Natural killer cell (primary cell): ENCODE measurements at places on chromosomes 5 and 9. TPM values are rescaled to one million over a fixed set of nuclear protein-coding genes. Genes with fewer than 3 reads are reported as not detected.

DNA sequence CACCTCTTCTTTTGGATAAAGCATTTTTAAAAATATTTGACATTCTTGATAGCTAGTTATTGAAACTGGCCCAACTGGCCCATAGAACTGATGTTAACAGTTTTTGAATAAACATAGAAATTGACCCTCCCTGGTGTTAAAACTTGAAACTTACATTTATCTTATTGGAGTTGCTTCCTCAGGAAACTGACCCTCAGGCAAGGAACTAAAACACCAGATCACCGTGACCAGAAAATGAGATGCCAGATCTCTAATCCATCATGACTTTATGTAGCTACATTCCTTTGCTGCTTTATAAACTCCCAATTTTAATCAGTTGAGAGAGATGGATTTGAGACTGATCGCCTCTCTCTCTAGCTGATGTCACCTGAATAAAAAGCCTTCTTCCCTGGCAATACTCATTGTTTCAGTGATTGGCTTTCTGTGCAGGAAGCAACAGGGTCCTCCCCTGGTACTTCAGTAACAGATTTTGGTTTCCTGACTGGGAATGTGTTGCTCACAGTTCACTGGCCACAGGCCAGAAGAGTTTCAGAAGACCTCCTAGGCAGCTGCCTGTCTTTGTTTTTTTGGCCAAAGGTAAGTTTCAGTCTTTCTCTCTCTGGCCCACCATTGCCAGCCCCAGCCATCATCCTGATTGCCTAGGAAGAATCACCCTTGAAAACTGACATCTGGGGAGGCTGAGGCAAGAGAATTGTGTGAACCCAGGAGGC lies 212.4 kb downstream of the DTWD2 start:
- no peak overlapping the region for H3K27ac ChIP-seq
- H3K4me3 ChIP-seq: no peak overlapping the region
- DNase-seq: no peak
- no peaks in the 10 kb centered on the region for H3K36me3 ChIP-seq
- H3K4me1 ChIP-seq: no peaks in the 10 kb centered on the region

RASGEF1C gene
- total RNA-seq: not detected

- H3K4me3 ChIP-seq: no peak overlapping the region
- no peaks in the 10 kb centered on the region for H3K36me3 ChIP-seq
- DNase-seq: no peak
- no peak overlapping the region for H3K27ac ChIP-seq
These were observed 263.7 kb downstream of the CEMIP2 start for GRCh38 chr9:71504636-71505035.

- no peaks in the 10 kb centered on the region for H3K4me1 ChIP-seq
- H3K36me3 ChIP-seq: no peaks in the 10 kb centered on the region
- H3K27ac ChIP-seq: no peak overlapping the region
- H3K27me3 ChIP-seq: no peaks in the 10 kb centered on the region
These were observed 334.0 kb upstream of the PTPRD start for GRCh38 chr9:10946676-10947410.

DNA sequence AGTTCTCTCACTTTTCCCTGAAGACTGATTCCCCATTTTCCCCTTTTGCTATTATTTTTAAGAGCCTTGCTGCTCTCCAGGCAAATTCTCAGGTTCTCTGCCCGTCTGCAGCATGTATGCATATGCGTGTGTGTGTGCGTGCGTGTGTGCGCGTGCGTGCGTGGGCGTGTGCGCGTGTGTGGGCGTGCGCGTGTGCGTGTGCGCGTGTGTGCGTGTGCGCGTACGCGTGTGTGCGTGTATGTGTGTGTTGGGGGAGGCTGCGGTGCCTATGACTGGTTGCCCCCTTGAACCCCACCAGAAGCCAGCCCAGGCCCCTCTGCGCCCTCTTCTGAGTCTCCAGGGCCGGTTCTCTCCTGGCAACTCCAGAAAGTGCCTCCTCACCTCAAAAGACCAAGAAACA lies 987 bp upstream of the FOXI1 start:
- H3K4me1 ChIP-seq: no peaks in the 10 kb centered on the region
- no peak overlapping the region for H3K27ac ChIP-seq
- H3K36me3 ChIP-seq: no peaks in the 10 kb centered on the region
- no peak for DNase-seq

PCDHGA2 gene
- total RNA-seq: not detected

DNA sequence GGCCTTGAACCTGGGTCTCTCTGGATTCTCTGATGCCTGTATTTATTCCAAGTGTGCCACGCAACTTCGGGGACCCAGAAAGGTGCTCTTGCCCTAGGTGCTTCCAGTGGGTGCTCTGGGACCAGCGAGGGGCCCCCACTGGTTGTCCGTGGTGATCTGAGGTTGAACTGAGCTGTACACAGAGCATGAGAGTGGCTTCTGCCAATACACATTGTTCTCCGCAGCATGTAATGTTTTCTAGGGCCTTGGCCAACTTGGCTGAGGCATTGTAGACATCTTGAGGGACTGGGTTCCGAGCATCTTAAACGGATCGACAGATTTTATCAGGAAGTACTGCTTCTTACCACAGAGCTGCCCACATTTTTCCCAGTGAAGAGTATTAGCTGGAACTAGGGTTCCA lies 117.9 kb downstream of the MTX3 start:
- H3K4me1 ChIP-seq: no peaks in the 10 kb centered on the region
- no peaks in the 10 kb centered on the region for H3K27me3 ChIP-seq
- H3K27ac ChIP-seq: no peak overlapping the region
- DNase-seq: no peak
- no peaks in the 10 kb centered on the region for H3K36me3 ChIP-seq

GRCh38 chr5:128343168-128343567 lies 194.9 kb downstream of the FBN2 start:
- H3K27ac ChIP-seq: no peak overlapping the region
- H3K36me3 ChIP-seq: no peaks in the 10 kb centered on the region
- H3K4me3 ChIP-seq: no peak overlapping the region
- no peak for DNase-seq
- no peaks in the 10 kb centered on the region for H3K27me3 ChIP-seq

DNA sequence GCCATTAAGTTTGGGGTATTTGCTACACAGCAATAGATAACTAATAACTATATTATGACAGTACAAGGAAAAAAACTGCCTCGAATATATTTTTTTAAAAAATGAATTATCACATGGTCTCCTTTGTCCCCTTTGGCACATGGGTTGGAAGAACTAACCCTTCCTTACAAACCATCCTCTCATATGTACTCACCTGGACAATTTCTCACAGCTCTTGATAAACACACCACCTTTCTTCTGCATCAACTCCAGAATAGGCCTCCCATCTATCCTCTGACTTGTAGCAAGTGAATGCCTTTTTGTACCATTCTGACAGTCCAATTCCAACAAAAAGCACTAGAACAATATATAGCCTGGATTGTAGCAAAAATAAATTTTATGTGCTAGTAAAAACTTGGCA lies 78.7 kb upstream of the LARP1 start:
- no peaks in the 10 kb centered on the region for H3K36me3 ChIP-seq
- no peak for DNase-seq
- no peaks in the 10 kb centered on the region for H3K27me3 ChIP-seq
- H3K4me3 ChIP-seq: no peak overlapping the region

GRCh38 chr5:169742771-169743296 lies 105.8 kb downstream of the DOCK2 start:
- no peak overlapping the region for H3K27ac ChIP-seq
- H3K4me3 ChIP-seq: no peak overlapping the region
- H3K27me3 ChIP-seq: no peaks in the 10 kb centered on the region
- H3K4me1 ChIP-seq: no peaks in the 10 kb centered on the region
- H3K36me3 ChIP-seq: peaks cover 74% of the 10 kb centered on the region

FOXI1 gene
- total RNA-seq: not detected

GRCh38 chr9:83721509-83721908 lies 13.8 kb upstream of the UBQLN1 start:
- H3K36me3 ChIP-seq: no peaks in the 10 kb centered on the region
- H3K27ac ChIP-seq: no peak overlapping the region
- no peak overlapping the region for H3K4me3 ChIP-seq
- no peaks in the 10 kb centered on the region for H3K4me1 ChIP-seq
- peaks cover 3% of the 10 kb centered on the region for H3K27me3 ChIP-seq

ZDHHC11 gene
- total RNA-seq: 7.0 TPM

- no peak for DNase-seq
- H3K4me1 ChIP-seq: no peaks in the 10 kb centered on the region
- no peak overlapping the region for H3K27ac ChIP-seq
These were observed 98.0 kb downstream of the ENC1 start for GRCh38 chr5:74542482-74542881.

DNA sequence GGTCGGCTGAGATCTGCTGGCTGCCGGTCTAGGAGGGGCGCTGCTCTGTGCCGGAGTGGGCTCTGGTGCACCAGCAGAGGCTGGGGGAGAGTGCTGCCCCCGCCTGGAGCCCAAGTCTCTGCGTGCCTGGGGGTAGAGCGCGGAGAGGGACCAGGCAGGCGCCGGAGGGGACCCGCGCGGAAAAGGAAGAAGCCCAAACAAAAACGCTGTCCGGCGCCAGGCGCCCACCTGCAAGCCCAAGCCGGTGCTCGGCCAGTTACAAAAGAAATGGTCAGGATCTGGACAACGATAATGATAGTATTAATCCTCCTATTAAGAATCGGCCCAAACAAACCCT lies 571 bp upstream of the S1PR3 start:
- H3K27me3 ChIP-seq: peaks cover 2% of the 10 kb centered on the region
- no peak overlapping the region for H3K27ac ChIP-seq
- no peaks in the 10 kb centered on the region for H3K4me1 ChIP-seq
- no peaks in the 10 kb centered on the region for H3K36me3 ChIP-seq
- DNase-seq: no peak

GRCh38 chr9:125161284-125161918 lies 18.1 kb upstream of the SCAI start:
- H3K4me3 ChIP-seq: no peak overlapping the region
- no peaks in the 10 kb centered on the region for H3K27me3 ChIP-seq
- DNase-seq: no peak
- no peak overlapping the region for H3K27ac ChIP-seq

DNA sequence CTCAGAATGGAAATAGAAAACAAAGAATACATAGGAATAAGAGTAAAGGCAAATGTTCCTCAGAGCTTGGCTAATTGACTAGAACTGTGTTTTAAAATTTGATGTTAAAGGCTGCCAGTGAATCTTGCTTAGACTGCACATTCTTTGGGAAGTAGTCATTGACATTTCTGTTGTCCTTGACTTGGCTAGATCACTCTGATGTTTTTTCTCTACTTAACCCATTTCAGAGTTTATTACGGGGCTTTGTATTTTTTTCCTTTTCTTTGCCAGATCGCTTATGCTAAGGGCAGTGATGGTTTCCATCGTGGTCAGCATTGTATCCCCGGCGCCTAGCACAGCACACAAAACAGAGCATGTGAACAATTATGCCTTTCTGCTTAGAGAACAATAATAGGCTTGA lies 1126.7 kb upstream of the CDH9 start:
- H3K36me3 ChIP-seq: no peaks in the 10 kb centered on the region
- no peak overlapping the region for H3K27ac ChIP-seq
- H3K27me3 ChIP-seq: no peaks in the 10 kb centered on the region

DNA sequence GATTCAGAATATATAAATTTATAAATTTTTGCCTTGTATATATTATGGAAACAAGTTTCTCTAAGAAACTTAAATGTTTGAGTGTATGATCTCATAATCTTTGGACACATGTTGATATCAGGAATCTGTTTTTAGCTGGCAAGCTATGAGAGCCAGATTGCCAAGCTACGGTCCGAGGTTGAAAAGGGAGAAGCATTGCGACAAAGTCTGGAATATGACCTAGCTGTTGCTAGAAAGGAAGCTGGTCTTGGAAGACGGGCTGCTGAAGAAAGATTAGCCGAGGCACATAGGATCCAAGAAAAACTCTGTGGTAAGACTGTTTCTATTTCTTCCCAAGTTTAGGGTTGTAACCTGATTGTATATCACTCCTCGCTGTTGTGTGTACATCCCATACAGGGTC lies 25.9 kb downstream of the CCDC171 start:
- H3K36me3 ChIP-seq: no peaks in the 10 kb centered on the region
- no peak overlapping the region for H3K4me3 ChIP-seq
- no peaks in the 10 kb centered on the region for H3K4me1 ChIP-seq
- H3K27me3 ChIP-seq: no peaks in the 10 kb centered on the region

DNA sequence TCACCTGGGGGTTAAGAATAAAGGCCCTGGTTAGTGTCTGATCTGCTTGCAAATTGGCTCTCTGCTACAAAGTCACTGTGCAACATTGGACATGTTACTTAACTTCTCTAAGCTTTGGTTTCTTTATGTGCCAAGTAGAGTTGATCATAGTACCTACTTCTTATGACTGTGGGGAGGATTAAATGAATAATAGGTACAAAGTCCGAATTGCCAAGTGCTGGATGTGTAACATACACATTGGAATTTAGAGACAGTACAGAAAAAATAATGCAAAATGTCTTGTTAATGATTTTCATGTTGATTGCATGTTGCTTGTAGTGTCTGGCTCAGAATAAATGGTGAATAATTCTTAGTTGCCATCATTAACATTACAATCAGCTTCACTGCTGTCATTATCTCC lies 2.2 kb downstream of the DOCK8 start:
- no peak for DNase-seq
- H3K27ac ChIP-seq: no peak overlapping the region
- no peak overlapping the region for H3K4me3 ChIP-seq
- no peaks in the 10 kb centered on the region for H3K27me3 ChIP-seq
- H3K4me1 ChIP-seq: peaks cover 31% of the 10 kb centered on the region

DNA sequence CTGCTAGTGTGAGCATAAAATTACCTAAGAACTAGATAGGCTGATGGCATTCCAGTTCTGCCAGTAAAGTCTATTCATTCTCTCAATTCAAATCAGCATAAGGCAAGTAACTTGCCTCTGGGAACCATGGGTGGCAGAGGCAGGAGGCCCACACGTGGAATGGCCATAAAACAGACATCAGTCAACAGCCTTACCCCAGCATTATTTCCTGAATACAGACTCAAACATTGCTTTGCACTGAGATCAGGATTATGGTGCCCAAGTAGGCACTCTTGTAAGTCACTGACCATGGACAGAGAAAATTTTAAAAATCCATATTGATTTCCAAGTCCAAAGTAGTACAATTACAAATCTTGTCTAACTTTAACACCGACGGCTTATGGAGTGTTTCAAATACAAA lies 157.7 kb downstream of the NR2F1-AS1 start:
- no peaks in the 10 kb centered on the region for H3K4me1 ChIP-seq
- no peaks in the 10 kb centered on the region for H3K36me3 ChIP-seq
- DNase-seq: no peak
